SJCRH30 (cell line): ENCODE measurements at places on chromosomes 1 and 21. TPM values are rescaled to one million over a fixed set of nuclear protein-coding genes. Genes with fewer than 3 reads are reported as not detected.

GRCh38 chr1:79353224-79353623, 346.7 kb upstream of the ADGRL4 start:
- H3K4me3 ChIP-seq = no peak overlapping the region
- H3K27ac ChIP-seq = no peak overlapping the region
- peak; percentile 51 for DNase-seq
- H3K4me1 ChIP-seq = no peaks in the 10 kb centered on the region
- H3K36me3 ChIP-seq = no peaks in the 10 kb centered on the region
- no peaks in the 10 kb centered on the region for H3K27me3 ChIP-seq

DNA sequence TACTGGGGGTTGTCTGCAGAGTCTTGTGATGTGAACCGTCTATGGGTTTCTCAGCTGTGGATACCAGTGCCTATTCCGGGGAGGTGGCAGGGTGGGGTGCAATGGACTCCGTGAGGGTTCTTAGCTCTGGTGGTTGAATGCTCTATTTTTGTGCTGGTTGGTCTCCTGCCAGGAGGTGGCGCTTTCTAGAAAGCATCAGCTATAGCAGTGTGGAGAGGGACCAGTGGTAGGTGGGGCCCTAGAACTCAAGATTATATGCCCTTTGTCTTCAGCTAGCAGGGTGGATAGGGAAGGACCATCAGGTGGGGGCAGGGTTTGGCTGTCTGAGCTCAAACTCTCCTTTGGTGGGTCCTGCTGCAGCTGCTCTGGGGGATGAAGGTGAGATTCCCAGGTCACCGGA, 127.3 kb upstream of the PLD5 start:
- no peaks in the 10 kb centered on the region for H3K4me1 ChIP-seq
- no peak overlapping the region for H3K27ac ChIP-seq
- peak; percentile 16 for DNase-seq
- no peaks in the 10 kb centered on the region for H3K27me3 ChIP-seq
- no peak overlapping the region for H3K4me3 ChIP-seq
- no peaks in the 10 kb centered on the region for H3K36me3 ChIP-seq

GRCh38 chr1:157512036-157512969, 40.0 kb downstream of the FCRL5 start:
- no peak for DNase-seq
- H3K36me3 ChIP-seq = no peaks in the 10 kb centered on the region
- no peaks in the 10 kb centered on the region; the same call in 1 of the 2 replicates for H3K4me1 ChIP-seq

The CACNA1E gene
- under 0.01 and 0.02 TPM in 2 replicates for total RNA-seq

The TSPAN1 gene
- not detected in 2 replicates for total RNA-seq

The DLGAP3 gene
- 0.81 and 0.89 TPM in 2 replicates for total RNA-seq
